Kidney epithelial cell (primary cell): ENCODE measurements at places on chromosomes 13 and 19. TPM values are rescaled to one million over a fixed set of nuclear protein-coding genes. Genes with fewer than 3 reads are reported as not detected.
A peak's percentile ranks its signal among the peaks of the same experiment; 100 is the strongest.

DNA sequence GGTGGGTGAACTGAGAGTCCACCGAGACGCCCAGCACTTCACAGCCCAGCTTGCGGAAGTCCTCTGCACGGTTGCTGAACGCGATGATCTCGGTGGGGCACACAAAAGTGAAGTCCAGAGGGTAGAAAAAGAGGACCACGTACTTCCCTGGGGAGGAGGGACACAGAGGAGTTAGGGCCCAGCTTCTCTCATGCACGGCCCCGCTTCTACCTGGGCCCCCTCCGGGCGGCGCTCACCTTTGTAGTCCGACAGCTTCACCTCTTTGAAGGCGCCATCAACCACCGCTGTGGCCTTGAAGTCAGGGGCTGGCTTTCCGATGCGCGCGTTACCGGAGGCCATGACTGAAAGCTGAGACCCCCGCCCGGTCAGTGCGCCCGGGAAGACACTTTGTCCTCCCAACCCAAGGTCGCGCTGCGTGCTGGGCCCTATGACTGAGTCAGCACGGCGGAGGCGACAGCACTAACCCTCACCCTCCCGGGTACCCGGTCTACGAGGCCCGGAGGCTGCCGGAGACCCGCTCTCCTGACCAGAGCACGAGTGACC is 606 bp downstream of the PRDX2 start:
- no peak for DNase-seq

The CASP14 gene
- total RNA-seq = not detected in 2 replicates

DNA sequence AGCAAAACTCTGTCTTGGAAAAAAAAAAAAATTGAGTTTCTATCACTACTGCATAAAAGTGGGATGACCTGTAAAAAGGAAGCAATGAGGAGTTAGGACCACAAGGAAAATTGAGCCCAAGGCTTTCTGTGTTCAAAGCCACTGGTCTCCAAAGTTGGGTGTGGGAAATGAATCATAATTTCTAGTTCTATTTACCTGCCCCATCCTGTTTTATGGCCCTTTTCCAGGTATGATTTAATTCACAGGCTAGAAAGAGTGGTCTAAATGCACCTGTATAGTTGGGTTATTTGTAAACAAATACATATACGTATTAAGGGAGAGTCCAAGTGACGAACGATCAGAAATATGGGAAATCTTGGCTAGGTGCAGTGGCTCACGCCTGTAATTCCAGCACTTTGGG is 5.9 kb upstream of the DCAF15 start:
- DNase-seq = no peak

DNA sequence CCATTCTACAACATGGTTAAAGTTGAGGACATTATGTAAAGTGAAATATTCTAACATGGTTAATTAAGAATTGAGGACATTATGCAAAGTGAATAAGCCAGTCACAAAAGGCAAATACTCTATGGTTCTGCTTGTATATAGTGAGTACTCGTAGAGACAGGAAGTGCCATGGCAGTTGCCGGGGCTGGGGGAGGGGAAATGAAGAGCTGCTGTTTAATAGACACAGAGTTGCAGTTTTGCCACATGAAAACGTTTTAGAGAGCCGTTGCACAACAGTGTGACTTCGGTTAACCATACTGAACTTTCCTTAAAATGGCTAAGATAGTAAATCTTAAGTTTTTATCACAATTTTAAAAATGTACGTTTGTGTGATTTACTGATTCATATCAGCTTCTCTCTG is 176.9 kb downstream of the SHISA2 start:
- no peak for DNase-seq

The ZNF527 gene
- 2.8 and 3.4 TPM in 2 replicates for total RNA-seq

DNA sequence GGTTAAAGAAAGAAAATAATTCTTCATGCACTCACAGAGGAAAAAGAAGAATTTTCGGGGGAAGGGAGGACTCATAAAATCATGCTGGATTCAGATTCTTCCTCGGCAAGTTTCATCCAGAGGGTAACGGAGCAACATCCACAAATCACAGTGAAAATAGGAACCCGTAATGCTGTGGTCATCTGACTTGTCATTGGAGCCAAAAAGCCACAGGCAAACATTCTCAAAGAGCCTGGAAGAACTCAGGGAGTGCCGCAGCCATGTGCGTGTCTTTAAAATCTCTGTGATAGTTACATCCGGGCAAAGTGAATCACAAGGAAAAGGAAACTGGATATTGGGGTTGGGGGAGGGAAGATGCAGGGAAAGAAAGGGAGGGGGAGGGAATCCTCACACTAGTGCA is 33.0 kb upstream of the VSTM2B start:
- no peak for DNase-seq

GRCh38 chr13:99199541-99200431 is 868 bp upstream of the UBAC2 start:
- DNase-seq = no peak

- DNase-seq = no peak
Observed at GRCh38 chr19:48859711-48860572, 8.5 kb downstream of the PLEKHA4 start.

DNA sequence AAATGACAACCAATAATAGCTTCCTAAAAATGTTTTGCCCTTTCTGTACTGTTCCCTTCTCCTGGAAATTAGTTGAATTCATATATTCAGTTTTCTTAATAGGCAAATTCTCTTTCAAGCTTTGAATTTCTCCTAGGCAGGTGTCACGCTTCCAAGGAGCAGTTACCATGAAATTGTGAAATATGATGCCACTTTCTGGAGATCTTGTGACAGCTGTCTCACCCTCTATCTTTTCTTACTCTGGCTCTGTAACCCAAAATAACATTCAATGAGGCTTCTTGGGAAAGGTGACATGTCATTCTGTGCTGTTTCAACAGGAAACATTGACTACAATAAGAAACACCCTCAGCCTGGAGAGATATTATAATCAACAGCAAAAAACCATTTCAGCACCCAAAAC is 80.3 kb upstream of the MRI1 start:
- no peak for DNase-seq

DNA sequence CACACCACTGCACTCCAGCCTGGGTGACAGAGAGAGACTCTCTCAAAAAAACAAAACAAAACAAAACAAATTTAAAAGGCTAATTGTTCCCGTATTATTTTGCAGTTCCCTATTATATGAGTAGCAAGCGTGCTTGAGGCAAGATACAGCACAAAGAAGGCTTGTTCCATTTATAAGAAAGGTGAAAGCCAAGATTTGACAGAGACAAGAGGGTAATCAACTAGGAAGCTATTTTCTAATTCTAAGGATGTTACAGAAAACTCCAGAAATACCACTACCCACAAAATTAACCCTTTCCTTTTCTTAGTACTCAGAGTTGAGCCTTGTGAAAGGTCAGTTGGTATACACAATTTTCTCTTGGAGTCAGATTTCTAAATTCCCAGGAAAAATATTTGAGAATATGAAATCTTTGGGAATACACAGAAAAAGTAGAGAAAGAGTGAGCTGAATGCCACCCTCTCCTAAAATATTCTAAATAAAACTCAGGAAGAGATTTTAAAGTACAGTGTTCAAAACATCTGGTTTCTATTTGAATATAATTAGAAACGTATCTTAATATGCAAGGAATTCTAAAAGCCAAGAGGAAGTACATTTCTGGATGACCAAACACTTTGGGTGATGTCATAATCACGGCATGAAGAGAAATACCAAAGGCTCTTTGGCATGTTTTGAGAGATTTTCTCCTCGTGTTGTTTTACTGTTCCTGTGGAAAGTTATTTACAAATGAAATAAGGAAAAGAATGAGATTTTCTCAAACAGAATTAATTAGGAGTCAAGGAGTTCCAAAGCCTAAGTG is 63.0 kb upstream of the FLT1 start:
- peak; percentile 29 for DNase-seq

DNA sequence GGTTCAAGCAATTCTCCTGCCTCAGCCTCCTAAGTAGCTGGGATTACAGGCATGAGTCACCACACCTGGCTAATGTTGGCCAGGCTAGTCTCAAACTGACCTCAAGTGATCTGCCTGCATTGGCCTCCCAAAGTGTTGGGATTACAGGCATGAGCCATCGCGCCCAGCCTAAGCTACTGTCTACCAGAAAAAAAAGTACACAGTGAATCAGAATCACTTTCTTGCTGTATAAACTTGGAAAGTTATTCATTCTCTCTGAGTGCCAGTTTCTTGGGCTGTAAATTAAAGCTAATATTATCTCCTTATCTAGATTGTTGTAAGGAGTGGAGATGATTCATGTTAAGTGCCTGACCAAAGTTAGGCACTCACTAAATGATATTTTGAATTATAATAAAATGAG is 242.8 kb downstream of the ENOX1 start:
- DNase-seq = no peak

The ZNF541 gene
- total RNA-seq = not detected in 2 replicates

DNA sequence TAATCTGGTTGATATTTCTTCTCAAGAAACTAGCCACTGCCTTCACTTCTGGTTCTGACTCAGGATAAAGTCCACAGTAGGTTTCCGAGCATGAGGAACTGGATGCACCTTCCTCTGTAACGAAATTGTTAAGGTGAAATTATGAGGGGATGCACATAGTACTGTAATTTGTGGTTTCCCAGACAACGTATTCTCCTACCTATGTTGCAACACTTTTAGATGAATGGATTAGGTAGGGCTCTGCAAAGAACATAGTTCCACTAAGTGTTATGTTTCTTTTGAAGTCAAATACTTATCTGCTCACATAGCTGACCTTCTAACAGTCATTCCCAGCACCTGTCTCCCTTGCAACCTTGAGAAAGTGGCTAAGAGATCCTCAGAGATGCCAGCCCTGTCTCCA is 5.7 kb upstream of the ZC3H13 start:
- no peak for DNase-seq

The NCR1 gene
- total RNA-seq = not detected in 2 replicates

DNA sequence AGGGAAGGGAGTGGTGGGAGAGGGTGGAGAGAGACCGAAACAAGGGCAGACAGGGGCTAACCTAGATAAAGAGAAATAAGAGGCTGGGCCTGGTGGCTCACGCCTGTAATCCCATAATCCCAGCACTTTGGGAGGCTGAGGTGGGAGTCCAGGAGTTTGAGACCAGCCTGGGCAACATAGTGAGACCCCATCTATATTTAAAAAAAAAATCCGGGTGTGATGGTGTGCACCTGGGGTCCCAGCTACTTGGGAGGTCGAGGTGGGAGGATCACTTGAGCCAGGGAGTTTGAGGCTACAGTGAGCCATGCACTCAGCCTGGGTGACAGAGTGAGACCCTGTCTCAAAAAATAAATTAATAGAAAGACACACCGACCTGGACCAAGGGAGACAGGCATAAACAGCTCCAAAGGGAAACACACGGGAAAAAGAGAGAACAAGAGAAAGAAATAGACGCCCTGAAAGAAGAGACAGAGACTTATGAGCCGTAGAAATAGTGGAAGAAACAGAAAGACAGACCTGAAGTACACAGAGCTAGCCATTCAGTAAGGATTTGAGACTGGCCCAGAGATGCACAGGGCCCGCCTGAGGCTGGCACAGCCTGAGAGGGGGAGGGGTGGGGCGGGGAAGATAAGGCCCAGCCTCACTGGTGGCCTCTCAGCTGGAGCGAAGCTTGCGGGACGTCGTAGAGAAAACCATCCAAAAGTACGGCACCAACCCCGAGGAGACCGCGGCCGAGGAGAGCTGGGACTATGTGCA is 2.2 kb downstream of the CD37 start:
- no peak for DNase-seq

DNA sequence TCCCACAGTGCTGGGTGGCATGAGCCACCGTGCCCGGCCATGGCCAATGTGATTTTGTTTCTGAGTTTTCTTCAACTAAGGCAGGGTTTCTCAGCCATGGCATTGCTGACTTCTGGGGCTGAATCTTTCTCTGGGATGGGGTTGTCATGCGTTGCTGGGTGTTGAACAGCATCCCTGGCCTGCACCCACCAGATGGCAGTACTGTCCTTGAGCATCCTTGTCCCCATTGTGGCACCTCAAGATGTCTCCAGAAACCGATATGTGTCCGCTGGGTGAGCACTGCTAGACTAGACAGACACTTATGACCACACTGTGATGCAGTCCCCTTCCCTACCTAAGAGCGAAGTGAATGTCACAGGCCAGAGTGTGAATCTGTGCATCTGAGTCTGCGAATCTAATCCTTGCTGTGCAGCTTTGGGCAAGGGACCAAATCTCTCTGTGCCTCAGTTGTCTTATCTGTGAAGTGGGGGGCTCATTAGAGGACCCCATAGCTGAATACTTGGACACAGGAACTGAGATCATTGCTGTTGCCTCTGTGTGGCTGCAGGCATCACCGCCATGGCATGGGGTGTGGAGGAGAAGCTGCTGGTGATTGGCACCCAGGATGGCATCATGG is 50.3 kb upstream of the SIN3B start:
- peak; percentile 21 for DNase-seq

The CD70 gene
- 16.0 and 21.4 TPM in 2 replicates for total RNA-seq

The C5AR1 gene
- not detected in 2 replicates for total RNA-seq

DNA sequence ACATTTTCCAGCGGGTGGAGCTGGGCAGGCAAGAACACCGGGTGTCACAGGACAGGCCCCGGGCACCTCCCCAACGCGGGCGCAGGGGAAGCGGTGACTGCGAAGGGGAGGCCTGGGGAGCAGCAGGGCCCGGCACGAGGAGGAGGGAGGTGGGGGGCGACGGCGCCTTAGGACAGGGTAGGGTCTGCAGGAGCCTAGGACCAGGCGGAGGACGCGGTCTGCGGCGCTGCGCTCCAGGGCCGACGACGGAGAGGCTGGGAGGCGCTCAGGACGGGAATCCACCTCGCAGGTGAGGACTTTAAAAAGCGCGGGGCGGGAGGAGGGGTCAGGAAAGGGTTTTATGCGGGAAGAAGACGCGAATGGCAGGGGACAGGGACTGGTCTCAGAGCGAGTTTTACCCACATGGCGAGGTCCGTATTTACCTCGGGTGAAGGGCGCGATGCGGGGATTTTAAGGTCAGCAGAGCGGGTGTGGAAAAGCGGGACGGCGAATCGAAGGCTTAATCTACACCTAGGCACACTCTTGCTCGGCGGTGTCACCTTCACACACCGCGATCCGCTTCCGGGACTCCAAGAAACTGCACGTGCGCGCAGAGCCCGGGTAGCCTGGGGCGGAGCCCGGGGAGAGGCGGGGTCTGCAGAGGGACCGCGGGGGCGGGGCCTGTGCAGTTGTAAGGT is 13.5 kb downstream of the ERVV-2 start:
- no peak for DNase-seq

The WDR88 gene
- not detected in 2 replicates for total RNA-seq

- no peak for DNase-seq
Observed at GRCh38 chr13:20624213-20624612, 57.3 kb downstream of the IFT88 start.

GRCh38 chr13:72160977-72161376 is 294.0 kb upstream of the DACH1 start:
- DNase-seq = no peak
